ENCODE measurements at places on chromosomes 4 and X.

GRCh38 chr4:79317711-79318110, 8.2 kb downstream of the NAA11 start:
- DNase-seq, result no peak

DNA sequence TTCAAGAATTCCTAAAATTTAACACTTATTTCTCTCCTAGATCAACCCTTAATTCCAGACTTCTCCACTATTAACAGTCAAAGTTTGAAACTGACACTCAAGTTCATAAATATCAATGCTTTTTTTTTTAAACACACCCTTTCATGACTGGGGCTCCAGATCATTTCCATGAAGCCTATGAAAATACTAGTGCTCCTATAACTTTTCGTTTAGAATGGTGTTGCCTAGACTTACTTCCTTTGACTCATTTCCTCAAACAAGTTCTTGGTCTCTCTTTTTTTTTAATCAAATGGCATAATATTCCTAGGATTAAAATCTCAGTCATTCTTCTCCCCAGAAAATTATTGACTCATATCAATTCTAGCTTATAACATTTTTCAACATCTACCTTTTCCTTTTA, 13.1 kb downstream of the ZMAT1 start:
- DNase-seq, result no peak

GRCh38 chrX:2360731-2361130, 140.0 kb downstream of the DHRSX start:
- no peak for DNase-seq

GRCh38 chr4:182215148-182215547, 28.1 kb upstream of the TENM3 start:
- DNase-seq, result no peak

DNA sequence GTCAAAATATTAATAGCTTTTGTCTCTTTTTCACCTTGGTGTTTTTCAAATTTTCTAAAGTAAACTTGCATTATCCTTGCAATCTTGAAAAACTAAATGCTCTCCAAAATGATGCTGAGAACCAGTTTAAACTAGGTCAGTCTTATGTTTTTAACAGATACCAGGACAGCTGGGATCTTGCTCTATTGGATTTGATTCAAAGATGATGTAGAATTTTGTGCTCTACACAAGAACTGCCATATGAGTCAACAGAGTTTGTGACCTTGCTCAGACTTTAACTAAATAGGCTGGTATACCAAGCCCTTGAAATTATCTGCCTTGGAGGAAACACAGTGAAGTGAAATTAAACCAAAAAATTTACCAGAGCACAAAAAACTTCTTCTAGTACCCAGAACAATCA, 991.1 kb downstream of the STPG2 start:
- DNase-seq, result no peak

All from T-helper 22 cell (primary cell).